ENCODE measurements at places on chromosomes 3 and 15. TPM values are rescaled to one million over a fixed set of nuclear protein-coding genes. Genes with fewer than 3 reads are reported as not detected.
A peak's percentile ranks its signal among the peaks of the same experiment; 100 is the strongest.

GRCh38 chr15:72011302-72011942, 106.5 kb downstream of the MYO9A start:
- no peak for DNase-seq

- DNase-seq, result no peak
Observed at GRCh38 chr3:178340506-178340905, 195.7 kb upstream of the KCNMB2 start.

- peak; percentile 52 for DNase-seq
Observed at GRCh38 chr15:80609512-80609946, 85.6 kb upstream of the ABHD17C start.

GRCh38 chr3:33420966-33421365, 19.2 kb downstream of the UBP1 start:
- DNase-seq, result no peak

DNA sequence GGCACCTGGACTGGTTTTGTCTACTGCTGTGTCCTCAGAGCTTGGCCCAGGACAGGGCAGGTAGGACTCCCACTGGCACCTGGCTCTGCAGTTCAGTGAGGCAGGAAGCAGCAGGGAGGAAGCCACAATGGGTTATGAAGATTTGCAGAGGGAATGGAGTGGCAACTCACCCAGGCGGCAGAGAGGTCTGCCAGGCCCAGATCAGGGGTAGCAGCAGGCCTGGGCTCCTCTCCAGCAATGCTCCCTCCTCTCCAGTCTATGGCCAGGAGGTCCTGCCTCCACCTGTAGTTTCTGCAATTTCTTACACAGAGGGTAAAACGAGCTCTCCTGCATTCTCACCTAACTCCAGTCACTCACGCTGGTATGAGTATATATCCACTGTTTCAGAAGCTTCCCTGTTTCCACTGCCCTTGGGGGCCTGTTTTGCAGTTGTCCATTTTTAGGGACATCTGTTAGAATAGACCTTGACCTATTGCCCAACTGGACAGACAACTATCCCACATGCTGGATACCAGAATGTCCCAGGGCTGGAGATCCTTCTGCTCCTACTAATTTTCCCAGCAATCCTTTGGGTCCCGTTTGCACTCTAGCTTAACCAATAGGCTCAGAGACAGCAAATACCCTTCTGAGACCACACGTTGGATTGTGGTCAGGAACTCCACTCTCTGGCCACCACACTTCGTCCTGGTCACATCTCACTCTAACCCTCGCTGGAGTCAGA, 35.2 kb downstream of the HMCES start:
- DNase-seq, result peak; percentile 75

- DNase-seq, result no peak
Observed at GRCh38 chr15:31344266-31344665, 17.6 kb downstream of the KLF13 start.

DNA sequence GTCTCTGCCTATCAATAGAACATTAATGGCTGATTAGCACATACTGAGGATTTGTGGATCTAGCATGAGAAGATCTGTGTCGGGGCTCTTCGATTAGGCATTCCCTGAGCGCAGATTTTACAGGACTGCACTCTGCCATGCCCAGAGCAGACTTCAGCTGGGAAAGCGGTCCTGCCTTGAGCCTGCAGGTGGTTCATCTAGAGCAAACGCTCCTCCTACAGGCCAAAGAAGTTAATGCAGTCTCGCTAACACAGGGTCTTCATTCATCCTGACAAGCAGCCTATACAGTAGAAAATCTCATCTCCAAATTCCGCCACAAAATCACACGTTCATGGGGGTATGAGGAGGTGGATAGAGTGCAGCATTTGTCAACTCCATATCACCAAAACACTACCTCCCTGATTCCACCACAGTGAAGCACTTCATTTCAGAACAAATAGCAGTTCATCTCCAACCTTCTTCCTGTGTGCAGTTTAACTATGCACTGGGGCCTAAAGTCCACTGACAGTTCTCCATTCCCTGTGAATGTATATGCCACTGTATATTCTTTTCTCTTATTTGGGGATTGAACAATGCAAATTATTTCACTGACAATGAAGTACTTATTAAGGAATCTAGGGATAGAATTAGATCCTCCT, 405.8 kb downstream of the IGSF11 start:
- peak; percentile 23 for DNase-seq

- DNase-seq, result no peak
Observed at GRCh38 chr15:59330649-59331048, 42.0 kb downstream of the MYO1E start.

- DNase-seq, result no peak
Observed at GRCh38 chr3:102378216-102378615, 56.6 kb upstream of the ZPLD1 start.

DNA sequence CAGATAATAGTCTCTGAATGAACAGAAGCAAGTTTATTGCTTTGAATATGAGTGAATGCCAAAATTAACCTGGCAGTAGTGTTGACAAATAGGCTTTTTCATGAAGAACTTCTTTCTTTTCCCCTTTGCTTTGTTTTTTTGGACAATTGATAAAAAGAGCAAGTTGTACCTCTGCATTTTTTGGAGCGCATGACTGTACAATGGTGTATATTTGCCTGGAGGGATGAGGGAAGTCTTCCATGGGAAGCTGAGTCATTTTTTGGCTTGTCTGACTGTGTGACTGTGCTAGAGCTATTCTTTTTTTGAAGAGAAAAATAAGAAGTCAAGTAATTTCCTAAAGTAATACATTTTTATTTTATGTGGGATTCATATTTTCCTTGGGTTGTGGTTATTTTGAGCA, 186.9 kb downstream of the KLHL25 start:
- DNase-seq, result peak; percentile 81

DNA sequence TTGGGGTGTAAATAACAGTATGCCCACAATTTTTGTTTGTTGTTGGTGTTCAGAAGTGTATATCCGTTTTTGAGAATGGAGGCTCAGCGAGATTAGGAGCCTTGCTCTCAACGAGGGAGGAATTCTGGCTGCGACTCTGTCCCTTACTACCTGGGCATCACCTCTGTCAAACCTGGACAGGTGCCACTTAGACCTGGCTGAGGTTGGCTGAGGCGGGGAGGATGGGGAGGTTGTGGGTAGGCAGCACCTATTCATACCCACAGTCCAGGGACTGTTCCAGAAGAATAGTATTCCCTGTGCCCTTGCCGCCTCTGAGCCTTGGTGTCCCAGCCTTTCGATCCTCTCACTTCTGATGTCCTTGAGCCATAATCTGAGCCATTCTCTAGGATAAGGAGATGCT, 99.9 kb downstream of the LINGO1 start:
- no peak for DNase-seq

DNA sequence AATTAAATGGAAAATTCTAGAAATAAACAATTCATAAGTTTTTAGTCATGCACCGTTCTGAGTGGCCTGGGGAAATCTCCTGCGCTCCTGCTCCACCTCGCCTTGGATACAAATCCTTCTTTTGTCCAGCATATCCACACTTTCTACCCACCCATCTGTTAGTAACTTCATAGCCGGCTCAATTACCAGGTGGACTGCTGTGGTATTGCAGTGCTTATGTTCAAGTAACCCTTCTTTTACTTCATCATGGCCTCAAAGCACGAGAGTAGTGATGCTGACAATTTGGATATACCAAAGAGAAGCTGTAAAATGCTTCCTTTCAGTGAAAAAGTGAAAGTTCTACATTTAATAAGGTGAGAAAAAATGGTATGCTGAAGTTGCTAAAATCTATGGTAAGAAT, 142.3 kb upstream of the CHL1 start:
- DNase-seq, result no peak

GRCh38 chr3:71360764-71361163, 222.8 kb downstream of the FOXP1 start:
- no peak for DNase-seq

- no peak for DNase-seq
Observed at GRCh38 chr3:171481011-171481410, 20.8 kb upstream of the TNIK start.

DNA sequence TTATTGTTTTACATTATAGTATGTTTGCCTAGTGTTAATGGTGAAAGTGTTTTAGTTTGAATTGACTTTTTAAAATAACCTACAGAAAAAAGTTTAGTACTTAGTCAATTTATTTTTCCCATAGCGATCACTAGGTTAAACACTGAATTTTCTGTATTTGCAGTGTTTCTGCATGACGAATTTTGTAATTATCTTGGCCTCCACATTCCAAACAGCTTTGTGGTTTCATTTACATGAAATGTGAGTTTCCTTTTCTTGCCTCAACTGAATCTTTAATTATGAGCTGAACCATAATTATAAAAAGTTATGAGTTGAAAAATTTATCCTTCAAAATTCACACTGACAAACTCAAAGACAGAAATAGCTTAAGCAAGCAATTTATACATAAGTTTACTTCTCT, 235.5 kb downstream of the CTNNB1 start:
- peak; percentile 2 for DNase-seq

- no peak for DNase-seq
Observed at GRCh38 chr3:171715155-171715554, 95.1 kb downstream of the PLD1 start.

CMTM8 gene
- total RNA-seq, result not detected

VPS13C gene
- total RNA-seq, result 80.9 TPM

ANKRD34C gene
- not detected for total RNA-seq

ISLR gene
- 73.8 TPM for total RNA-seq

FAN1 gene
- total RNA-seq, result 12.9 TPM

GCNT3 gene
- total RNA-seq, result under 0.01 TPM

MORC1 gene
- total RNA-seq, result not detected

SLC24A5 gene
- not detected for total RNA-seq

ROPN1B gene
- total RNA-seq, result not detected

CORO2B gene
- 9.5 TPM for total RNA-seq

CKMT1A gene
- not detected for total RNA-seq

CELSR3 gene
- total RNA-seq, result 1.7 TPM

SLC2A2 gene
- under 0.01 TPM for total RNA-seq

LMAN1L gene
- not detected for total RNA-seq

HLTF gene
- 56.6 TPM for total RNA-seq

All from fibroblast of villous mesenchyme (primary cell).